ENCODE measurements at places on chromosomes 7 and 10.

DNA sequence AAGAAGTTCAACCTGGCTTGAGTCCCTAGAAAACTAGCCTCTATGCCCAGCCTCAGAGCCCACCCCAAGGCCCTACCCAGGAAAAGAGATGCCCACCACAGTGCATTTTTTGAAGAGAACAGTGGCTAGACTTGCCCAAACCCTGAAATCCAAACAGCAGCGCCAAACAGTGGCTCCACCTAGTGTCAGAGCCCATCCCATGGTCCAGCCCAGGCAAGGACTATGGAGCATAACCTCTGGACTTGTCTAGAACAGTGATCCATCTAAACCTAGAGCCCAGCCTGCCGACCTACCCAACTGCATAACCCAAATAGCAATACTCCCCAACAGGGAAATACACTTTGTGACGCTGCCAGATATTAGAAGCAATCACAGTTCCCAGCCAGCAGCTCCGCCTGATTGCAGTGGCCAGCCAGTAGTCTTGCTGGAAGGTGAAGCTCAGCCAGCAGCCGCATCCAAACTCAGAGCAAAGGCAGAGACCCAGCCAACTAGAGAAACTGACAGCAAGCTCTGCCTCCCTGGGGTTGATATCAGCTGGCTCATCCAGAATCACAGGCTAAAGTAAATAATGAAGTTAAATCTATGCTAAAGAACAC lies 44.5 kb downstream of the HBP1 start:
- DNase-seq = no peak

- no peak for DNase-seq
Measured at GRCh38 chr10:15442056-15442455, 71.0 kb upstream of the FAM171A1 start.

- DNase-seq = no peak
Measured at GRCh38 chr10:73881221-73881919, 7.0 kb upstream of the CAMK2G start.

GRCh38 chr7:98200364-98200763 lies 10.9 kb upstream of the BHLHA15 start:
- DNase-seq = no peak

- no peak for DNase-seq
Measured at GRCh38 chr10:61919646-61920215, 18.2 kb downstream of the ARID5B start.

- DNase-seq = no peak
Measured at GRCh38 chr7:26609532-26609931, 254.9 kb downstream of the SKAP2 start.

DNA sequence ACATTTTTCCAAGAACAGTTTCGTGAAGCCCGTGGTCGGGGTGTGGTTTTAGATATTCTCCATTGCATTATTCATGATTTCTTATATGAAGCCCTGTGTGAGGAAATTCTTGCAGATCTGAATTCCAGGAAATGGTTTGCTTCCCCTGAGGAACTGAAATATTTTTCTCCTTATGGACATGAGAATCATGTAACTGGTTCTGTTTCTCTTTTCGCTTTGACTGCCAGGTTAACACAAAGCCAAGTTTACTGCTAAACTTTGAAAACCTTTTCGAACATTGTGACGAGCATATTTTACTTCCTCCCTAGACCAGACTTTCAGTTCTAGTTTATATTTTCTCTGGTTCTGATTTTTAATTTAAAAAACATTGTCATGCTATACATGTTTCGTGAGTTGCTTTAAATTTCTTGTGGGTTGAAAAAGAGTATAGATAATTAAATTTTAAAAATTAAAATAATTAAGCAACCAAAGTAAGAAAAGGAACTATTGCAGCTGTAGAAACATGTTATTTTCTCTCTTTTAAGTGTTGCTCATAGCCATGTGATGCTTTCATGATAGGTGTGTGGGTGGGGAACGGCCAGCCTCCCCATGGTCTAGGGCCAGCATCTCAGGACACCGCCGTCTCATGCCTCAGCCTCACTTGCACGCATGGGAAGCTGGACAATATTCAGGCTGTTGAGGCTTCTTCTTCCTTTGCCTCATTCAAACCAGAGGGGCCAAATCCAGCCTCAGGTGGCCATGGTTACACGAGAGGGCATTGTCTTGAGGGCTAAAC lies 97.1 kb downstream of the CREB5 start:
- no peak for DNase-seq

GRCh38 chr7:43112941-43113621 lies 634 bp downstream of the HECW1 start:
- DNase-seq = peak; percentile 22

DNA sequence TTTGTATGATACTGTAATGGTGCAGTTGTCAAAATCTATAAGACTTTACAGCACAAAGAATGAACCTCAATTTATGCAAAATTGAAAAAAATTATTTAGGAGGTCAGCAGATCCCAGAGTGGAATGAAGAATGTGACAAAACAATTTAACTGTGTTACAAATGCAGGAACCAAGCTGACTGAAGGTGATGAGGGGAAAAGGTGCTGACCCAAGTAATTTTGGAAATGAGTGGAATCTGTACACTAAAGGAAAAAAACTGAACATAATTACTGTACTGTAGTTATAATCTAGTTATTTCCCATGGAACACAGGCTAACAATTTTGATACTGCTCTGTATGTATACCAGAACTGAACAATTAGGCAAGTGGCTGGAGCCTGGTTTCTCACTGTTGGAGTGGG lies 31.2 kb upstream of the ZCCHC24 start:
- DNase-seq = no peak

- no peak for DNase-seq
Measured at GRCh38 chr10:117226813-117227451, 14.0 kb upstream of the SLC18A2 start.

DNA sequence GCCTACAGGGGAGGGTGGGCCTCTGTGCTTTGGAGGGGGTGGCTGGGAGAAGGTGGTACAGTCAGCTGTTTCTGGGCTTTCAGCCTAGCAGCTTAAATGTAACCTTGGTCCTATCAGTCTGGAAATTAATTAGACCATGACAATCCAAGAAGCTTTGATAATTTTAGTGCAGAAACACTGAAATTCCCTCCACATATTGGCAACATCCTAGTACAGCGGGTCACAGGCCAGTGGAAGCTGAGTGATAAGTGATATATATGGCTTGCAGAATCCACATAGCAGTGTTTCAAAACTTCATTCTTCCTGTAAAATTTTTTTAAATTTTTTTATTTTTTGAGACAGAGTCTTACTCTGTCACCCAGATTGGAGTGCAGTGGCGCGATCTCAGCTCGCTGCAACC lies 212.6 kb downstream of the TYW1 start:
- no peak for DNase-seq

DNA sequence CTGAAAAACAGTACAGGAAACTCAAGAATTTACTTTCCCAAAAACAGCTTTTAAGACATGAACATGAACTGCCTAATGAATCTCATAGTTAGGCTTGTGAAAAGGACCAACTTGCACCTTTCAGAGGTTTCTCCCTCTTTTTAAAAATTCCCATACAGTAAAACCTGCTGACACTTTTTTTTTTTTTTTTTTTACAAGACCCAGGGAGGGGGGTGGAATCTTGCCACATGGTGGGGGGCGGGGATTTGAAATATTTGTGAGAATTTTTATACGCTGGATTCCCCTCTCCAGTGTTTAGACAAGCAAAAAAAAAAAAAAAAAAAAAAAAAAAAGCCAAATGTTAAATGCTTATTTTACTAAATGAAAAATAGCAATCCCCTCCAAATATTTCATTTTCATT lies 57.4 kb downstream of the HIBADH start:
- no peak for DNase-seq

DNA sequence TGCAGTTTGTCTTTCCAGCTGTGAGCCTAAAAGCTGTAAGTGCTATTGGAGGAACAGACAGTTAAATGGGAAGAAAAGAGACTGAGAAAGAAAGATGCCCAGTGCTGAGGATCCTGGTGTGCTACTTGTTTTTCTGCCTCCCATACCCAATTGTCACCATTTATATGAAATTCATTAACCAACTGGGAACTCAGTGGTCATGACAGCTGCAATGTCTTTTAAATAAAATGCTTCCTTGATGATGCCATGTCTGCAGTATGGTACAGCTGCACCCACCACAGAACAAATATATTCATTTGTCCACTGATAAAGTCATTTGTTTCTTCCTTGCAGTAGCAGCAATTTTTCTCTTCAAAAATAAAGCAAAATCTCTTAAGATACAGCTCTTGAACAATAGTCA lies 15.6 kb upstream of the RTKN2 start:
- no peak for DNase-seq

DNA sequence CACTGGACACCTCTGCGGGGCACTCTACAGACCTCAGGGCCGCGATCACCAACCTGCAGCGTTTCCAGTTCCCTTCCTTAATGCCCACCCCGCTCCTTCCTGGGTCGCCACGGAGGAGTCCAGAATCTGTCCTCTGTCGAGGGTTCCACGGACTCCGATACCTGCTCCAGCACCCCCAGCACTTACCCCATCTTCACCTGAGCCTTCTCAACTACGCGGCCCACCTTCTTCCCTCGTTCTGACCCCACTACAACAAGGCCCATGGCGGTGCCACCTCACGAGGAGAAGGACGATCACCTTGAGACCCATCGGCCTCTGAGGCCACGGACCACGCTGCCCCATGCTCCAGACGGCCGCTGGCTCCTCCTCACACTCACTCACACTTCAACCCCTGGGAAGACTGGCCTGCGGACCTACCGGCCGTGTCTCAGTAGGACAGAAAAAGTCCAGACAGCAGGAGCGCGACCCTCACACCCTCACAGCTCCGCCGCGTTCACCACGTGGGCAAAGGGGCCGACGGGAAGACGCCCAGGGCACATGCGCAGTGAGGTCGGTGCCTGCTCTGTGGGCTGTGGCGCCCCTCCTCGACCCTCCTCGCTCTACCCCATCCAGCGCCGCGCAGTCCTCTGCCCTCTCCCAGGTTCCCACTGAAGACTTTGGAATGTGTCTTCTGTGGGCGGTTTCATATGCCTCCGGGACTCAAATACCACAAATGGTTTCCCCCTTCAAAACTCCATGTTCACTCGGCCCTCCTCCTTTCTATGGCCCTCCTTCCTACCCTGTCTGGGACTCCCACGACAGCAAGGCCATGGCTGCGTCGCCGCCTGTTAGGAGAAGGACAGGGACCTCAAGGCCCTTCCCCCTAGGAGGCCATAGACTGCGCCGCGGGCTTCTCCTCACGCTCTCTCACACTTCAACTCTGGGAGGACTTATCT lies 193.9 kb upstream of the PHF14 start:
- DNase-seq = no peak

GRCh38 chr10:109866995-109867635 lies 56.2 kb downstream of the XPNPEP1 start:
- DNase-seq = no peak

GRCh38 chr7:17239683-17240521 lies 58.5 kb upstream of the AHR start:
- DNase-seq = no peak

DNA sequence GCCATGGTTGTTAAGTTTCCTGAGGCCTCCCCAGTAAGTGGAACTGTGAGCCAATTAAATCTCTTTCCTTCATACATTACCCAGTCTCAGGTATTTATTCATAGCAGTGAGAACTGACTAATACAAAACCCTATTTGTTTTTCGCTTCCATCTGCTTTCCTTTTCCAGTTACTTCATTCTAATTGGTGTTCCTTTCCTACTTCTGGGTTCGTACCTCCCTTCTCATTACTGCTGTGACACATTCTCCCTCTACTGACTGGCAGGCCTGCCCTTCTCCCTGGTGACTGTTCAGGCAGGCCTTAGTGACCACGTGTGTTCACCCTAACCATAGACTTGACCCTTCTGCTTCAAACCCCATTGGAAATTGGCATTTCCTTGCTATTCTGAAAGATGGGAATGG lies 37.7 kb downstream of the MTURN start:
- no peak for DNase-seq

GRCh38 chr10:89814278-89814677 lies 112.9 kb downstream of the KIF20B start:
- no peak for DNase-seq

- DNase-seq = no peak
Measured at GRCh38 chr10:62058896-62059216, 157.4 kb downstream of the ARID5B start.

- no peak for DNase-seq
Measured at GRCh38 chr10:36119455-36119854, 477.4 kb upstream of the FZD8 start.

- DNase-seq = no peak
Measured at GRCh38 chr10:48594803-48595538, 9.9 kb downstream of the ARHGAP22 start.

DNA sequence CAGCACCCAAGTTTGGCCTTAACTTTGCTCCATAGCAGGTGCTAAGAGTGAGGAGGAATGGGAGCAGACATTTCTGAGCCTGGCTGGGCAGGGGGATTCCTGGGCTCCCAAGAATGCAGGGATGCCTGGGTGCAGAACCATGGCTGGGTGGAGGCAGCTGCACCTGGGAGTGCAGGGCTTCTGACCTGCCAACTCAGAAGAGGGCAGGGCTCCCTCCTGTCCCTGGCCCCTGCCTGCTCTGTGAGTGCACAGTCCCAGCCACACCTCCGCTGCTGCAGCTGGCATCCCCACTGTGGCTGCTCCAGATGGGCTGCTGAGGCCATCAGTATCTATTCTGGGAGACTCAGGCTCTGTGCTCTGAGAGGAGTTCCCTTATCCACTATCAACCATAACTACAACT lies 747.4 kb upstream of the VSTM2A start:
- no peak for DNase-seq

GRCh38 chr7:29287366-29287765 lies 92.8 kb downstream of the CHN2 start:
- no peak for DNase-seq

DNA sequence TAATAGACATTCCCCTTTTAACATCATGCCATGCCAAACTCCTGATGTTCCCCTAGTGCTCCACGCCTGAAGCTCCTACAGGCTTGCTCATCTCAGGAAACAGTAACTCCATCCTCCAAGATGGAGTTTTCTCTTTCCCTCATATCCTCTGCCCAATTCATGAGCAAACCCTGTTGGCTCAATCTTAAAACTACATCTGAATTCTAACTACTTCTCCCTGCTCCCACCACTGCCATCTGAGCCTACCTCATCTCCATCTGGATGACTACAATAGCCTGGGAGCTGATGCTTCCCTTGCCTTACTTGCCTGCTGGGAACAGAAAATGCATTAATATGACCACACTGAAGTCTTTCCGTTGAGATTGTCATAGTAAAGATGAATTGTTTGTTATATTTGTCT lies 271.7 kb upstream of the MKLN1 start:
- DNase-seq = no peak

DNA sequence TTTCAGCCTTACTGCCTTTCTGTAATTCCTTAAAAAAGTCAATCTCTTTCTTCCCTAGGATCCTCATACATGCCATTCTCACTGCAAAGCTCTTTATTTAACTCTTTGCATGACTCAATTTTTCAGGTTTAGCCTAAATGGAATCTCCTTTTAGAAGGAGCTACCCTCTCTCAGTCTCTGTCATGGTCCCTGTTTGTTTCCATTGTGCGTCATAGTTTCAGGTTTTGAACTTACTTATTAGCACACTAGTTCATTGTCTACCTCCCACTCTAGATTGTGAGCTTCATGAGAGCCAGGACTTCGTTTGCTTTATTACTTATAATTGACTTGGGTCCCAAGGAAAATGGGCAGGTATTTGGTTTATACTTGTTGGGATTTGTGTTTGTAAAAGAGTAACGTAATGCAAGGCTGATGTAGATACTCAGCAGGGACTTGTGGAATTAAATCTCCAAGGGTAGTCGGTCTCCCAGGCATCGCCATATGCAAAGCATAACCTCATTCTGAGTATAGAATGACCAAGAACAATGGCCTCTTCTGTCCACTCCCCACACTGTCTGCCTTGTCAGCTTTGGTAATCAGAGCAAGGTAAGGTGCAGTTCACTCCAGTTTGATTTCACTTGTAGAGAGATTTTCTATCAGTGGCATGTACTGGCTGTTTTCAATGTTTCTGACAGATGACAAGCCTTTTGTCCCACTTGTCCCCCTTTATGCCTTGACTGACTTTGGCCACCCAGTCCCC lies 252.0 kb downstream of the SORCS3 start:
- no peak for DNase-seq

All from amniotic stem cell (primary cell).